ENCODE measurements at places on chromosomes 2 and 18.

DNA sequence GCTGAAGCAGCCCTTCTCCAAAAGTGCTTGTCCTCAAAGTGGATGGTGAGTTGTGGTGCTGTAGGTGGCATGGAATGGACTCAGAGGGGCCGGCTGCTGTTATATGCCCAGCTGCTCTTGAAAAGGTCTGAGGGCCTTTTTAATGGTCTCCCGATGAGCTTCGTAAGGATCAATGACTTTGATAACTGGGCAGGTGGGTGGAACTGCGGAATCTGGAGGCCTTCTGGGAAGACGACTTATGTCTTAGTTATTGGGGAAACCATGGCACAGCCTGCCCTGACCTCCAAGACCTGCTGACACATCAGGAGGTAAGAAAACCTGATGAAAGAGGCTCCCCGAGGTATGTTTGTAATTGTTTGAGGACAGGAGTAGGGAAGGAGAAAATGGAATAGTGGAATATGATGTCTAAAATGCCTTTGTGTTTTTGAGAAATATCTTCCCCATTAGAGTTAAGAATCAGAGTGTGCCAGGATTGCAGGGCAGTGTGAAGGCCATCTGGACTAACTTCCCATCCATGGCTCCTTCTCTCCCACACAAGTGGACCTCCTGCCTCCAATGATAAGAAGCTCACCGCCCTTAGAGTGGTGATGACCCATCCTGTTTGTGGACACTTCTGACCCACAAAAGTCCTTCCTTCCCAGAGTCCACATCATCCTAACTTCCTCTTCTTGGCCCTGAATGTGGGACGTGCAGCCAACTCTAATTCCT lies 236.1 kb downstream of the FHOD3 start:
- no peak for DNase-seq

- DNase-seq: no peak
Observed at GRCh38 chr18:75109319-75109691, 99.6 kb downstream of the PTGR3 start.

DNA sequence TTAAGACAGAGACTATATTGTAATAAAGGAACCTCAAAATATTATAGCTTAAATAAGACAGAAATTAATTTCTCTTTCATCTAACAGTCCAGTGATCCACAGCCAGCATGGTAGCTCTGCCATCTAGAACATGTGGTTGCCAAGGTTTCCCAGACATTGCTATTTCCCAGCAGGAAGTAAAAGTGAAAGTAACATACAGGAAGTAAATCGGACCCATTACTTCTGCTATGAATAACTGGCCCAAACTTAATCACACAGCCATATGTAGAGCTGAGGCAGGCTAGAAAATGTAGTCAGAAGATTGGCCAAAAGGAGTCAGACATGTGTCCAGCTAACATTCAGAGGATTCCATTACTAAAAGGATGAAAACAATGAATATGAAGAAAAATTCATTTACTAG lies 71.0 kb downstream of the NOL4 start:
- DNase-seq: no peak

DNA sequence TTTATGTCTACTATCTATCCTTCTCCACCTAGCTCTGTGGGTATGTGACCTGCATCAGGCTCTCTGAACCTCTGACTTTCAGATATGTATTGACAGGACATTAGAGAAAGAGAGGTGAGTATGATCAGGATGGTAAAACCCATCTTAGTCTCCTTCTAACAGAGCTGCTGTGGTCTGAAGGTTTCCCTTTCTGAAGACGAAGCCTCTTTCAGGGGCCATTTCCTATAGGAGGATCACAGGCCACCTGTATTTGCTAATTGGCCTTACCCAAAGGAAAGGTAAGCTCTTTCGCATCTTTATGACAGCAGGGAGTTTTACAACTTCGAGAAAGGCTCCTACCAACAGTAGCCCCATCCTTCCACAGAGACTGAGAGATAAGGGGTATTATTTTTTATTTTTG lies 442.9 kb downstream of the KCNJ3 start:
- DNase-seq: no peak
